Omental fat pad (tissue), 4 donors: ENCODE measurements at places on chromosomes 5 and 9.

GRCh38 chr9:757246-757881 lies 84.1 kb upstream of the DMRT1 start:
- no peak for DNase-seq

DNA sequence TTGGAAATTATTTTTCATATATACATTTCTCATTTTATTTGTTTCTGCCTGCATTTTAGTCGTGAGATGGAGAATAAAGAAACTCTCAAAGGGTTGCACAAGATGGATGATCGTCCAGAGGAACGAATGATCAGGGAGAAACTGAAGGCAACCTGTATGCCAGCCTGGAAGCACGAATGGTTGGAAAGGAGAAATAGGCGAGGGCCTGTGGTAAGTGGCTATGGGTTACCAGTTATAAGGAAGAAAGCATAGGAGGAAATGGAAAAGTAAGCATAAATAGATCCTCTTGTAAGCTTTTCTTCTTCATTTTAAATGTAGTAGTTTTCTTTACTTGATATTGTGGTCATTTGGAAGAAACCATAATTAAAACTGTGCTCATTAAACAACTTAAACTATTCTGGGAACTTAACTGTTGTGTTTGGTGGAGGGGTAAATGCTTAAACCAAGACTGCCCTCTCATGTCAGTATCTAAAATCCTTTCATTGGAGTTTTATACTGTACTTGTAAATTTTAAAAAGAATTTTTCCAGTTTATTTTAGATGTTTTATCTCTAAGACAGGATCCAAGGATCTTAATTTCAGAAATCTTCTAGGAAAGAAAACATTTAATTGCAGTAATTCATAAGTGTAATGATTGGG lies 41.3 kb downstream of the MAP3K1 start:
- no peak for DNase-seq

DNA sequence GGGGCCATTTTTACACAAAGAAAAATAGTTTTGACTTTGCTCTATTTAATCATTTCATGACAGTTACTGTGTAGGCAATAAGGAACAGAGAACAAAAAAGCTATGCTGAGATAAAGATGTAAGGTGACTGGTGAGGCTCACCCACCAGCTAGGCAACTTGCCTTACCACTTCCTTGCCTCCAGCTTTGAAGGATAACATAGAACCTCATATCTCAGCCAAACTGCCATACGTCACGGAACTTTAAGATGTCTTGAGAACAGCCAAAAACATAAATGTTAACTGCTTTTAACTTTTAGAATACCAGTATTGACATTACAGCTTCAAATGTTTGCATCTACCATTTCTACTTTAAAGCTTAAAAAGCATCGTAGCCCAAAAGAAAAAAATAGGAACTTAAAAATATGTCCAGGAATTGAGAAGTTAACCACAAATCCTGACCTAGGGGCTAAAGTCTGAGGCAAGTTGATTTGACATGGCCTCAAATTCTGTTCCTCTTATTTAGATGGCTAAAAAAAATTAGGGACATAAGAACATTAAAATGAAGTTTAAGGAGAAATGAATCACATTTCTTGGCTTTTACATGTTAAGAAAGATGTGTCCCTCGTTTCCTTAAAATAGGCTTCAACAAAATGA lies 7.7 kb upstream of the GCNT4 start:
- DNase-seq, result no peak

DNA sequence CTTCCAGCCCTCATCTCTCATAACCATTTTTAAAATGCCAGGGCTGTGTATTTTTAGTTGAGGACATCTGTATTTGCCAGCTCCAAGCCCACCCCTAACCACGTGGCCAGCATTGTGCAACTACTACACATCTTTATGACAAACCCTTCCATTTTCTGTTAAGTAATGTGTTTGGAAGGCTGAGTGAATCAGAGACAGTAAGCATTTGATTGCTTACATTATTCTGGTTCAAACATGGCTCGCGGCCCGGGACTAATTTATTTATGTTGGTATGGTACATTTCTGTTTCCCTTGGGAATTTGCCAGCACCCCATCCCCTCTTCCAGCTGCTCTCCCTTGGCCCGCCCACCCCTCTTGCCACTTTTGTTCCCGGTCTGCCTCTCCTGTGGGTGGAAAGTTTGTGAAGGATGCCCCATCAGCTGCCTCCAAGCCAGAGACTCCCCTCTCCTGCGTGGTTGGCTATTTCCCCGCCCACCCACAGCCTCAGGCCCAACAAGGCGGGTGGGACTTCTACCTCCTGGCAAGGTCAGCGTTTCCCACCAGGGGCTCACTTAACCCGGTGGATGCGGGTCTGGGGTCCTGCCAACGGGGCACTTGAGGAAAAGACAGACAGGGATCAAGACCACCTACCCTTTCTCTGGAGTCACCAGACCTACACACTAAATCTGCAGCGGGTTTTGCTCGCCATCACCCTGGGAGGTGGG lies 162.2 kb downstream of the HSD17B3 start:
- DNase-seq, result peak; percentile 85

DNA sequence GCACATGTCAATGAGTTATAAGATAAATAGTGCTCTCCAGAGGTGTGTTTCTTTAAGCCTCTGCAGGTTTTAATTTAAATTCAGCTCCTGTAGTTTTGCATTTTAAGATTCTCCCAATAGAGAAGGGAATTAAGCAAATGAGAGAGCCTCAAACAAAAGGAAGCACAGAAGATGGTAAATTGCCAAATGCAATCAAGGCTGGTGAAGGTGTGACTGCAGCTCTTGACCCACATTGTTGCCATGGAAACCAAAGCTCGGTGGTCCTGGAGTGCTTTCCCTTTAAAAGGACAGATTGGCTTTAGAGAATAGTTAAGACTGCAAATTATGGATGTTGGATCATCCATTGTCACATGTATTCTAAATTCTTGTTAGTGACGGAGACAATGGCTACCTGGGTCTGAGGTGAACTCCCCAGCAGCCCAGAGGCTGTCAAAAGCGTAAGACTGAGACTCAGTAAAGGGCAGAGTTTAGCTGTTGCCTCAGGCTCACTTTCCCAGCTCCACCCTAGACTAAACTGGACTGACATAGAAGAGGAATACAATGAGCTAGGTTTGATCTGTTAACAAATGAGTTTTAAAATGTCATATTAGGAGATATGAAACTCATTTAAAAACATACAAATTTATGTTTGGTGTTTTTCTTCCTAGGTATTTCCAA lies 12.3 kb downstream of the GAPT start:
- DNase-seq, result no peak

GRCh38 chr5:137665678-137666460 lies 70.0 kb downstream of the KLHL3 start:
- no peak for DNase-seq

DNA sequence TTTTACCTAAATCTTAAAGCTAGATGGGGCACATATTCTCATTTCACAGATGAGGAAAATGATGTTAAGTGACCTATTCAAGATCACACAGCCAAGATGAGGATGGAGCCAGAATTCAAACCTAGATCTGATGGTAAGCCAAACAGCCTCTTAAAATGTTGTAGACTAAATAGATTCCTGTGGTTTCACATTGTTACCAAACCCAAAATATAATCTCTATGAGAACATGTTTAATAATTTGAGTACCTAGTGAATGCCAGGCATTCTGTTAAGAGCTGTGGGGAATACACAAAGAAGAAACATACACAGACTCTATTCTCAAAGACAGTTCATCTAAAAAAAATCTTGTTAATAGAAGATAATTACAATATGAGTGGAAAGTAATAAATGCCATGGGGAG lies 25.2 kb downstream of the HOMER1 start:
- DNase-seq, result no peak

DNA sequence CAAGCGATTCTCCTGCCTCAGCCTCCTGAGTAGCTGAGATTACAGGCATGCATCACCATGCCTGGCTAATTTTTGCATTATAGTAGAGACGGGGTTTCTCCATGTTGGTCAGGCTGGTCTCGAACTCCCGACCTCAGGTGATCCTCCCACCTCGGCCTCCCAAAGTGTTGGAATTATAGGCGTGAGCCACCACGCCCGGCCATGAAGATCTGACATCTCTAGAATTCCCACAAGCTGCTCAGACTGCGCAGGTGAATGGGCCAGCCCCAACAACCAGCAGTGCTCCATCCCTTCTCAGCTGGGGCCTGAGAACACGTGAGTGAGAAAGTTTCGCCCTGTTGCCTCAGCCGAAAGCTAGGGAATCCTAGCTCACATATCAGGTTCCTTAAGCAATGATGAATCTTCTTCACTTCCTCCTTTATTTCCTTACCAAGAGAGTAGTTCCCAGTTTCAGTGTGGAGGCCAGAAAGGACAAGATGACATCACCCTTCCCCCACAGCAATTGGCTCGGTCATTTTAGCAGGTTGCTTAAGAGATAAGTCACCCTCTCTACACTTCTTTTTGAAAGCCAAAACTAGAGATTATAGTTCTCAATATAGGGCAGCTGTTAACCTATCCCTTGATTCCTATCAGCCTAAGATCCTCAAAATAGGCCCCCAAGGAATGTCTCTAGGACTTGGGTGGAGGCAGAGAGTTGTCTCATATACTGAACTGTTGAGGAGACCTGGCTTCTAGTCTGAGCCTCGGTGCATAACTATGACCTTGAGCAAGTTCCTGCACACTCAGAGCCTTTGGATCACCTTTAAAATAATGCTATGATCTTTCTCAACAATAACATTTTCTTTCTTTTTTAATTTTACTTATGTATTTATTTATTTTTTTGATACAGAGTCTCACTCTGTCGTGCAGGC lies 23.9 kb upstream of the PPP2CA start:
- DNase-seq, result no peak

- DNase-seq, result no peak
These were observed 232.3 kb upstream of the TRPM3 start for GRCh38 chr9:71353720-71354119.

- no peak for DNase-seq
These were observed 1.0 kb upstream of the NTMT1 start for GRCh38 chr9:129624947-129625346.

DNA sequence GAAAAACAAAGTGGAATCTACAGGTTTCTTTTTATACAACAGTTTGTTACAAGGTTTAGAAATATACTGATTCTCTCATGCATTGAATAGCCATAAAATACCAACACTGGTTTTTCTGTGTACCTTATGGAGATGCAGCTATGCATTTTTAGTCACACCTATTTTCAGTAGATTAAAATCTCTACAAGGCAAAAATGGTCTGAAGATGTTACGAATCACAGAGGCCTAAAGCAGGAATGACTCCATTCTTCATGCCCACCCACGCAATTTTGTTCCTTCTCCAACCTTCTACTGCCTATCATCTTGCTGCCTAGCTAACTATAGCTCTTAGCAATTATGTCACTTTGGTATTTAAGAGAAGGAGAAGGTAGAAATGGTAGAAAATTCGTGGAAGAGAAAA lies 9.9 kb downstream of the PLK2 start:
- DNase-seq, result no peak

DNA sequence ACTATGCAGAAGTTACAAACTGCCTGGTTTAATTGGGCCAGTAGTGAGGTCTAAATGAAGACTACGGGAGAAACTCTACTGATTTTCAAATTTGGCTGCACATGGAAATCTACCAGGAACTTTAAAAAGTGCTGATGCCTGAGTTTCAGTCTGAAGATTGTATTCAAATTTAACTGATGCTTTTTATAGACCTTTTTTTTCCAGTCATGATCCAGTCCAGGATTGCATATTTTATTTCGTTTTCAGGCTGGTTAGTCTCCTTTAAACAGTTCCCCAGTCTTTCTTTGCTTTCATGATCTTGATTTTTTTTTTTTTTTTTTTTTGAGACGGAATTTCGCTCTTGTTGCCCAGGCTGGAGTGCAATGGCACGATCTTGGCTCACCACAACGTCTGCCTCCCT lies 23.7 kb upstream of the SPZ1 start:
- DNase-seq, result no peak

GRCh38 chr5:158943057-158943456 lies 156.7 kb downstream of the EBF1 start:
- peak; percentile 46 for DNase-seq

DNA sequence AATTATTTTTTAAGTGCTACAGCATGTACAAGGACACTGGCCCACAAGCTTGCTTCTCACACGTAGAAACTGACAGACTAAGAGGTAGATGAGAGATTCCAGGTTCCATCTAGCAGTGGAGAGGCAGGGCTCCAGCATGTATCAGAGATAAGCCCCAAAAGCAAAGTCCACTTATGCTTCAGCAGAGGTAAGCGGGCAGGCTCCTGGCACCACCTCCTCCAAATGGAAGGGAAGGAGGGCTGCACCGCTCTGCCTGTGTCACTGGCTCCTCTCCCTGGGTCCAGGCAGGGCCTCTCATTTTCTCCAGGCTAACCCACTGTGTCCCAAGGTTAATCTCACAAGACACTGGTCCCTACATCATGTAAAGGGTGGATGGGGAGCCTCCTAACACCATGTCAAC lies 15.9 kb downstream of the GRHPR start:
- DNase-seq, result no peak

- no peak for DNase-seq
These were observed 26.3 kb downstream of the LIFR start for GRCh38 chr5:38529955-38530646.

DNA sequence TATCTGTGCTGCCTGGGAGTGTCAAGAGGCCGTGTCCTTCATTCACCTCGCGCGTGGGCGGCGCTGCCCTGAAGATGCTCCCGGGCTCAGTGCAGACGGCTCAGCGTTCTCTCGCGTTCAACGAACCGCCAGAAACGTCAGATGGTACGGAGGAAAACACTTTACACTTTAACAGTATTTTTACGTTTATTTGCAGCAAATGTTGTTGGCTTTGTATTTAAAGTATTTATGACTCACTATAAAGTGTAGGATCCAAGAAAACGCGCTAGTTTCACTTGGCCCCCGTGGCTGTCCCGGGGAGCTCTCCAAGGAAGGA lies 544 bp upstream of the ERCC6L2 start:
- DNase-seq, result peak; percentile 45

GRCh38 chr9:94145640-94146039 lies 61.4 kb downstream of the PTPDC1 start:
- DNase-seq, result no peak

- no peak for DNase-seq
These were observed 26.4 kb downstream of the FBXL7 start for GRCh38 chr5:15526413-15526812.

DNA sequence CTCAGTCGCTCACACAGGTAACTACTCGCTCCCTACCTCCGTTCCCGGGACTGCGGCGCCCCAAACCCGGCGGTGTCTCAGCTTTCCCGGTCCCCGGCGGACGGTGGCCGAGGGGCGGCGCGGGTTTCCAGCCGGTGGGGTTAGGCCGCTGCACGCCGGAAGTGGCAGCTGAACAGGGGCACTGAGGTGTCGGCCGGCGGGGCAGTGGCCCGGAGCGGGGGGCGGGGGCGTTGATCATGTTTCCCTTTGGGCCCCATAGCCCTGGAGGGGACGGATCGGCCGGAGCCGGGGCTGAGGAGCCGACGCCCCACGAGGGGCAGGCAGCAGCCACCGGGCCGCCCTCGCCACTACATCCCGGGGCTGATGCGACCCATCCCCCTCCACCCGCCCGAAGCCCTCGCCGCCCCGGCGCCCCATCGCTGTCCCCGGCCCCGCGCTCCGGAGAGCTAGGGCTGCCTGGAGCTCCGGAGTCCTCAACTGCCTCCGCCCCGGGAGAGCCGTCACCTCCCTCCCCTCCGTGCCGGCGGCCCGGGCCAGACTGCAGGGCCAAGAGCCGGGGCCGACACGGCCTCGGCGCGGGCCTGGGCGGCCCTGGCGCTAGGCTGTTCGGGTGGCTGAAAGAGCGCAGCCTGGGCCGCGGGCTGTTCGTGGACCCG lies at the start of gene DCAF10:
TSS of gene DCAF10 (plus strand) at position 167 of the 656 bp plus-strand sequence. CDS start at position 237, 70 bp downstream.
- DNase-seq, result peak; percentile 71

GRCh38 chr5:57828221-57828620 lies 345.6 kb upstream of the ACTBL2 start:
- no peak for DNase-seq

GRCh38 chr9:105050296-105050695 lies 122.3 kb upstream of the ABCA1 start:
- DNase-seq, result no peak
